ENCODE measurements at places on chromosomes 5 and 9.

DNA sequence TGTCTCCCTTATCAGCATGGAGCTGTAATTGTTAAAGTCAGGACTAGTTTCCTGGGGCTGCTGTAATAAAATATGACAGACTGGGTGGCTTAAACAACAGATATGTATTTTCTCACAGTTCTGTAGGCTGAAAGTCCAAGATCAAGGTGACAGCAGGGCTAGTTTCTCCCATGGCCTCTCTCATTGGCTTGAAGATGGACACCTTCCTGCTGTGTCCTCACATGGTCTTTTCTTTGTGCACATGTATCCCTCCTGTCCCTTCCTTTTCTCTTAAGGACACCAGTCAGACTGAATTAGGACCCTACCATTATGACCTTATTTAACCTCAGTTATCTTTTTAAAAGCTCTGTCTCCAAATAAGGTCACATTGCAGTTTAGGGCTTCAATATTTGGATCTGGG is 700.5 kb upstream of the MEF2C start:
- DNase-seq, result no peak

- DNase-seq, result no peak
Observed at GRCh38 chr9:124388275-124389048, 26.8 kb downstream of the PSMB7 start.

- no peak for DNase-seq
Observed at GRCh38 chr9:130912932-130913598, 16.5 kb upstream of the QRFP start.

- DNase-seq, result peak; percentile 47
Observed at GRCh38 chr9:76441551-76442322, 17.2 kb upstream of the GCNT1 start.

- no peak for DNase-seq
Observed at GRCh38 chr5:40634154-40634553, 45.6 kb upstream of the PTGER4 start.

- DNase-seq, result no peak
Observed at GRCh38 chr5:17190799-17191391, 26.5 kb upstream of the BASP1 start.

DNA sequence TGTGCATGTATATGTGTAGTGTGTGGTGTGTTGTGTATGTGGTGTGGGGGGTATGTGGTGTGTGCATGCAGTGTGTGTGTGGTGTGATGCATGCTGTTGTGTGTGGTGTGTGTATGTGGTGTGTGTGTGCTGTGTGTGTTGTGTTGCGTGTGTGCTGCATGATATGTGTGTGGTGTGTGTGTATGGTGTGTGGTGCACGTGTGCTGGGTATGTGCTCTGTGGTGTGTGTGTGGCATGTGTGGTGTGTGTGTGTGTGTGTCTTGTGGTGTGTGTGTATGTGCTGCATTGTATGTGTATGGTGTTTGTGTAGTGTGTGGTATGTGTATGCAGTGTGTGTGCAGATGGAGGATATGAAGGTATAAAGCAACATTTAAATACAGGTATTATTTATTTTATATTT is 50.5 kb upstream of the CKS2 start:
- no peak for DNase-seq

DNA sequence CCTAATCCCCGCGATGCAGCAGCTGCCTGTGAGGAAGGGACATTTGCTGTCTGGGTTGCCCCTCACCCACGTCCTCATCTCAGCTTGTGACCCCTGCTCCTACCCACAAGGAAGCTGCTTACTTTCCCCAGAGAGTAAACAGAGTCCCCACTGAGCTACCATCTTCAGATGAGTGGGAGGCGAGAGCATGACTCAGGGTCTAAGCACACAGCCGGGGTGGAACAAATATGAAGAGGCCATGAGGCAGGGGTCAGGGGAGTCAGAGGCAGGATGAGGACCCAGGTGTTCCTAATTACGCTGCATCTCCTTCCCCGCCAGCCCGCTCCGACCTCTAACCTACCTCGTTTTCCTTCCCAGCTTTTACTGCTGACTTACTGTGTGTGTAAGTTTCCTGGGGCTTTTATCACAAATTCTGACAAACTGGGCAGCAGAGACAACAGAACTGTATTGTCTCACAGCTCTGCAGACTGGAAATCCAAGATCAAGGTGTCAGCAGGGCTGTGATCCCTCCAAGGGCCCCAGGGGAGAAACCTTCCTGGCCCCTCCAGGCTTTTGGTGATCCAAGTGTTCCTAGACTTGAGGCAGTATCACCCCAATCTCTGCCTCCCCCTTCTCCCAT is 94.0 kb upstream of the DNAH5 start:
- DNase-seq, result no peak

DNA sequence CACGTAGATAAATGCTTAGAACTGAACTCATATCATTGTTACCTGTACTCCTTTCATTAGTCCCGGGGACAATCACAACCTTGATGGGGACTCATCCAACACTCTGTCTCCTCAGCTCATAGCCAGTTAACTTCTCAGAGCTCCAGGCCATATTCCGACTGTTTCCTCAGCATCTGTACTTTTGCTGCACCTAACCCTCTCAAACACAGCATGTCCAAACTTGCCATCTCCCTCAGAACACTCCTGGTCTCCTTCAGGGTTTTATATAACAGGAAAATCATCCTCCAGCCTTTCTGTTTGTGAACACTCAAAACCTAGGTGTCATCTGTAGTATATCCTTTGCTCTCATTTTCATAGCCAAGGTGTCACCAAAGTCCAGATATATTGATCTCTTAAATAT is 150.5 kb downstream of the CDH6 start:
- no peak for DNase-seq

GRCh38 chr5:133508845-133509741 is 103.2 kb downstream of the FSTL4 start:
- no peak for DNase-seq

- no peak for DNase-seq
Observed at GRCh38 chr9:134198791-134199190, 34.4 kb upstream of the RNU6ATAC start.

DNA sequence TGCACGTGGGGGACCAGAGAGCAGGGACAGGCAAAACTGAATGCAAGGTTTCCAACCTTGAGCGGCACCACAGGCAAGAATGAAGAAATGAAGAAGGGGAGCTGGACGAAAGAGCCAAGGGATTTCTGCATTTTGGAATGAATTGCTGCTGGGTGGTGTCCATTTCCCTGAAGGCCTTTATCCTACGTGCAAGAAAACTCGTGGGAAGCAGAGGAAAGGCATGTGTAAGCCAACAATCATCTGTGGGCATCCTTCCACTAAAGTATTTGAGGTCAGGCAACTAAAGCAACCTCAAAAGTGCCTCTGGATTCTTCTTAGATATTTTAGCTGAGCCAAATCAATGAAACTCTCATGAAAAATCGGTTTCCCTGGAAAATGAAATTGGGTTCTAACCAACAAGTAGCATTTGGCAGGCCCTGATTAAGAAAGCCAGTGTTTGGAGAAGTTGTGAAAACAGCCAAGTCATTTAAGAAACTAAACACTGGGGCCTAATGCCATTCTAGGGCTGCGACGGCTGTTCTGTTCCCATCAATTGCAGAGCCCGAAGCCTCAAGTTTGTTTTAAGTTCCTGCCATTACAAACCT is 4.7 kb upstream of the TGFBI start:
- no peak for DNase-seq

GRCh38 chr5:172564883-172565282 is 76.2 kb upstream of the NEURL1B start:
- DNase-seq, result no peak

DNA sequence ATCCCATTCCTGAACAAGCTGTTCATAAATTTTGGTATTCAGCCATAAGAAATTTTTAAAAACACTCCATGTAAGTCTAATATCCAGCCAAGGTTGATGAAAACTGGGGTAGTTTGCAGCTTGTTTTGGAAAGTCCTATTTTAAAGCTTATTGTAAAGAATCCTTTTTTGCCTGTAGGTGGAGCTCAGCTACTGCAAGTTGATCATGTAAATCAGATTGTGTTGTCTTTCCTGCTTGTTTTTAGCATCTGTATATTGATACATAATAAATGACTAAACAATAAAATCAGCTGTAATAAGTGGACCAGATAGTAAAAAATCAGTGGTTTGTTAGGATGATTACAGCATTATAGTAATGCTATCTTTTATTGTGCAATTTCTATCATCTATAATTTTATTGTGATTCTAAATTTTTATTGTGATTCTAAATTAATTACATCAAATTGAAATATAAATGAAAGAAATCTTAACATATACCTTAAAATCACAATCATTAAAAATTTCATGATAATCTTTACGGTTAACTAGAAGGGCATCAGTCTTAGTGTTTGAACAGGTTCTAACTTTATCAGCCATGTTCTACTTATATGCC is 42.4 kb downstream of the CWC27 start:
- peak; percentile 16 for DNase-seq

DNA sequence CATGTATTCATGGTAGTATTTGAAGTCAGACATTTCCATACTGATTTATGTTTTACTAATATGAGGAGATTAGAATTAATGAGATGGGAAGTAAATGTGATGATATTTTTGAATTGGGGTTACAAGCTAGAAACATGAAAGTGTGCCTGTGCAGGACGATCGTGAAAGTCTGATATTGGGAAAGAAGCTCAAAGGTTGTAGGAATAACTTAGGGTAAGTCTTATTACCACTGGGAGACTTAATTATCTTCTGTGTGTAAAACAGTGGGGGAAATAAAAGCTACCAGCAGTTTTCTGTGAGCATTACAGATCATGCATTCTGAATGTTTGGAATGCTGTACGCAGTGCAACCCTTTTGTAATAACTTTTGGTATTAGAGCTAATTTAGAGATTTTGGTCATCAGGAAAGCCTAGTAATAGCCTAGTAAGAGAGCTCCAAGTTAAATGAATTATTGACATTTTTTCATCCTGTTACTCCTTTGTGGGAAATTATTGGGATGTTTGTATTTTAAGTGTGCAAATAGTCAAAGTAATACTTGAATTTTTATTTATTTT is 153.9 kb downstream of the PCSK5 start:
- no peak for DNase-seq

GRCh38 chr5:3310541-3311261 is 284.9 kb upstream of the IRX1 start:
- no peak for DNase-seq

Measured in GM13976 (cell line).